Activated CD8-positive, alpha-beta memory T cell treated with anti-CD3 and anti-CD28 coated beads, Interleukin-2, amount 10 ng/mL, durations not matched to agents 7 days and 5 days (primary cell): ENCODE measurements at places on chromosomes 16 and 17.

GRCh38 chr17:7484919-7485377, 782 bp downstream of the POLR2A start:
- no peak for DNase-seq

DNA sequence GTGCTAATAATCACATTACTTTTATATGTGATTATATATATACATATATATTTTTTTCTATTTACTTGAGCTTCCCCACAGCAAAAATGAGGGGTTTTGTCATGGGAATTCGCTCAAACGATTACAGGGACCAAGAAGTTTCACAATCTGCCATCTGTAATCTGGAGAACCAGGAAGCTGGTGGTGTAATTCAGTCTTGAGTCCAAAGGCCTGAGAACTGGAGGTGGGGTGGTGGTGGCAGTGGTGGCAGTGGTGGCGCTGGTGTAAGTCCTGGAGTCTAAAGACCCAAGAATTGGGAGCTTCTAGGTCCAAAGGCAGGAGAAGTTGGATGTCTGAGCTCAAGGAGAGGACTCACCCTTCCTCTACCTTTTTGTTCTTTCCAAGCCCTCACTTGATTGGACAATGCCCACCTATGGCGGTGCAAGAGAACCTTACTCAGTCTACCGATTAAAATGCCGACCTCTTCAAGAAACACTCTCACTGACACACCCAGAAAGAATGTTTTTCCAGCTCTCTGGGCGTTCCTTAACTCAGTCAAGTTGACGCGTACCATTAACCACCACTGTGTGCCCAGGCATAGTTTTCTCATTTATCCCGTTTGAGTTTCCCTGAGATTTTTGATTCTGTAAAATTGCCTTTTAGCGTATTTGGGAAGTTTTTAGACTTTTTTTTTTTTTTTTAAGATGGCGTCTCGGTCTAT, 31.9 kb downstream of the POLR2A start:
- no peak for DNase-seq

DNA sequence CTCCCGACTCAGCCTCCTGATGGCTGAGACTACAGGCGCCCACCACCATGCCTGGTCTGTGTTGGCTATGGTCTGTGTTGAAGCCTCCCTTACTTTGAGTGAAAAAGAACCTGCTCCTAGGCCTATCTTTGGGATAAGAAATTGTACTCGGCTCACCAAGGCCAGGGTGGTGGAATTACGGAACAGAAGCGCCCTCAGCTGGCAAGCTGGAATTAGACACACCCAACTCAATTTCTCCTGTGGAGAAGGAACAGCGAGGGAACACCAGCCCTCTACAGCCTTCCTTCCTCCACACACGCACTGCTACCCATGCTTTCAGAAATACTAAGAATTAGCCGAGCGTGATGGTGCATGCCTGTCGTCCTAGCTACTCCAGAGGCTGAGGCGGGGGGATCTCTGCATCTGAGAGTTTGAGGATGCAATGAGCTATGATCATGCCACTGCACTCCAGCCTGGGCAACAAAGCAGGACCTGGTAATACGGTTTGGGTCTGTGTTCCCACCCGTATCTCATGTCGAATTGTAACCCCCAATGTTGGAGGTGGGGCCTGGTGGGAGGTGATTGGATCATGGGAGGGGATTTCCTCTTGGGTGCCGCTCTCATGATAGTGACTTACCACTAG, 40.1 kb upstream of the RBBP6 start:
- no peak for DNase-seq

DNA sequence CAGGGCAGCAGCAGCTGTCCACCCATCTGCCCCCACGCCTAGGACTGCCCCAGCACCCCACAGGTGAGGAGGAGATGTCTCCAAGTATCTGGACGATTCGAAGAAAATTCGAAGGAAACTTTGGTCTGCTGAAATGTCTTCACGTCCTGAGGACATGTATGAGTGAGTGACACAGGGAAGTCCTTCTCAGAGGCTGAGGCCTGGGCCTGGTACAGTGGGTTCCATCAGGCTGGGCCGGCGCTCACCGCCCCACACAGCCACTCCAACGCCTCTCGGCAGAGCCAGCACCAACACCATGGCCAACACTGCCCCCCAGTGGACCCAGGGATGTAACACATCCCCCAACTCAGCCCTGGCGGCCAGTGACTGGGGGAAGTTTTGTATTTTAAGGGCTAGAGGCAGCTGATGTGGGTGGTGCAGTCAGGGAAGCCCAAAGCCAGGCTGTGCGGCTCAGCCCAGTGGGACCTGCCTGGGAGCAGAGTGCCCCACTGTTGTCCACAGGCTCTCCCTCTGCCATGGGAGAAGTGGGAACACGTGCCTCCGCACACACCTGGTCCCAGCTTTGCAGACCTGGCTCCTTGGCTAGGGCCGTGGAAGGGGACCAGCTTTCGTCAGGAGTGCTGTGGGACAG, 55.8 kb upstream of the FASN start:
- DNase-seq = peak; percentile 84

DNA sequence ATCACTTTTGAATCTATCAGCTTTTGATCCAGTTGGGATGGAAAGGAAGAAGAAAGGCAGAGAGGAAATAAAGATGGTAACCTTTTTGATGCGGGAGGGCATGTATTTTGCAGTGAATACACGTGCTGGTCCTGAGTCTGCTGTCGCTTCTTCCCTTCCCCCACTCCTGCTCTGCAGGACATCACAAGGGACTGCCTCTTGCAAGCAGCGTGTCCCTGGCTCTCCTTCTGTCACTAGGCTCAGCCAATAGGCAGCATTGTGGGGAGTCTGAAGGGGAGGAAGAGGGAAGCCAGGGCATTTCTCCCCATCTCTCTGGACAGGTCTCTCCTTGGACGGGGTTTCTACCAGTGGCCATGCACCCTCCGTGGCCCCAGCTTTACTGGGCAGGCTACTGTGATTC, 15.7 kb upstream of the WFDC1 start:
- no peak for DNase-seq

- DNase-seq = peak; percentile 3
Measured at GRCh38 chr17:74502861-74503260, 28.4 kb downstream of the CD300LB start.

DNA sequence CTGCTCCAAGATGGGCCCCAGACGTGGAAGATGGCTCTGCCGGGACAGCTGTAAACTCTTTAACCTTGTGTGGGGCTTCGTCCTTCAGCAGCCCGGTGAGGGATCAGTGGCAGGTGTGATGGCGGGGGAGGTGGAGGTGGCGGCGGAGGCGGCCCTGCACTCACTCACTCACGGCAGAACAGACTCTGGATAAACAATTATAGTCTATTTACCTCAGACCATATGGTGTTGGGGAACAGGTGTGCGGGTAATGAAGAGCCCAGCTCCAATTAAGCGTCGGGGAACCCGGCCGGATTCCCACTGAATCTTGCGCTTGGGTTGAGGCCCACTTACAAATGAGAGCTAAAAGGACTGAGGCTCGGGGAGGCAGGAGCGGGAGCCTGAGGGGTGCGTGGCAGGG, 104.3 kb upstream of the SDK2 start:
- no peak for DNase-seq
